ENCODE measurements at places on chromosomes 5 and 9.

GRCh38 chr9:114691046-114691955 lies 9.3 kb upstream of the TEX48 start:
- no peak for DNase-seq

GRCh38 chr5:145324767-145325479 lies 510.2 kb downstream of the PRELID2 start:
- no peak for DNase-seq

DNA sequence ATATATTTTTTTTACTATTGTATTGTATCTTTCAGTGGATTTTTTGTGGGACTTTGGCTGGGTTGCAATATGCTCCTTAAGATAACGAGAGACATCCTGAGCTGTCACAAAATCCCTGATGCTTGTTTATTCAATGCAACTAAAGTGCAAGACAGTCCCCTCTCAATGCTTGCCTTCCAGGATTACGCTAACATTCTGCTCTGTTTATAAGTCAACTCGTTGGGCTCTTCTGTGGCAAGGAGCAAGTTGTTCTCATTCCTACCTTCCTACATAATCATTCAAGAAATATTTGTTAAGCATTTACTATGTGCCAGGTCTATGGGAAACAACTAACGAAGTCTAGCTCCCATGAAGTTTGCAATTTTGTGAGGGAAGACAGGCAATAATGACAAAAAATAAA lies 40.4 kb downstream of the JAKMIP2 start:
- no peak for DNase-seq

DNA sequence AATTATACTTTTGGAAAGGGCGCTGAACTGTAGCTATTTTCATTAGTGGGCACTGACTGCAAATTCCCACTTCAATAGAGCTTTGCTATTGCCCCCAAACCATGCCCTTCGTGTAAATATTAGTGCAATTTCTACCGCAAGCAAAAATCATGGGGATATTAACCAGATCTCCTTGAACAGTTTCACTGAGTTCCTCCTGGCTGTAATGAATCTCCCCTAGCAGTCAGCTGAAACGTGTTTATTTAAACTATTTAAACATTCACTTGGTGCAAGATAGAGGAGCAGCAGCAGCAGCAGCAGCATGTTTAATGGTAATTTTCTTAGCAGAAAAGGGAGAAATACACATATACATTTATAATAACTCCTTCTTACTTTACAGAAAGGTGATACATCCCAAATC lies 54.4 kb downstream of the ARRDC3 start:
- DNase-seq = no peak

DNA sequence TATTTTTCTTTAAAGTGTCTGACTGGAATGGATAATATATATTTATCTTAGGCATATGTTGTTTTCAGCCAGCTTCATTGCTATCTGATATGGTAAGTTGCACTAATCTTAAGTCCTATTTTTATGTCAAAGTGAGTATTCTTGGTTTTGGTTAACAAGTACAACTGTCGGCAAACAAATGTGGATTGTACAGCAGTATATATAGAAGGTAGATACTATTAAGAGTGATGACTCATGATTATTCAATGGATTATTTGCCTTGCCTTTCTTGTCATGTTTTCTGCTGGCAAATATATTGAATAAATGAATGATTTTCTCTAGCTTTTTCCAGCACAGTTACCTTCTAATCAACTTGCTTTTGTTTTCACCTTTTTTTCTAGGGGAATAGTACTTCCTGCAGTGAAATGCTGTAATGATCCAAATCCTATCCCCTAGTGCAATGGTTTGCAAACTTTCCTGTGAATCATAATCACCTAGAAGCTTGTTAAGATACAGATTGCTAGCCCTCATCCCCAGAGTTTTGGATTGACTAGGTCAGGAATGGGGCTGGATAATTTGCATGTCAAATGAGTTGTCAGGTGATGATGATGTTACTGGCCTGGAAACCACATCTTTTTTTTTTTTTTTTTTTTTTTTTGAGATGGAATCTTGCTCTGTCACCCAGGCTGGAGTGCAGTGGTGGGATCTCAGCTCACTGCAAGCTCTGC lies 60.8 kb upstream of the ARRDC3 start:
- no peak for DNase-seq

- DNase-seq = no peak
Measured at GRCh38 chr9:95505072-95505716, 11.6 kb downstream of the PTCH1 start.

GRCh38 chr5:169921384-169921783 lies 58.9 kb downstream of the INSYN2B start:
- no peak for DNase-seq

DNA sequence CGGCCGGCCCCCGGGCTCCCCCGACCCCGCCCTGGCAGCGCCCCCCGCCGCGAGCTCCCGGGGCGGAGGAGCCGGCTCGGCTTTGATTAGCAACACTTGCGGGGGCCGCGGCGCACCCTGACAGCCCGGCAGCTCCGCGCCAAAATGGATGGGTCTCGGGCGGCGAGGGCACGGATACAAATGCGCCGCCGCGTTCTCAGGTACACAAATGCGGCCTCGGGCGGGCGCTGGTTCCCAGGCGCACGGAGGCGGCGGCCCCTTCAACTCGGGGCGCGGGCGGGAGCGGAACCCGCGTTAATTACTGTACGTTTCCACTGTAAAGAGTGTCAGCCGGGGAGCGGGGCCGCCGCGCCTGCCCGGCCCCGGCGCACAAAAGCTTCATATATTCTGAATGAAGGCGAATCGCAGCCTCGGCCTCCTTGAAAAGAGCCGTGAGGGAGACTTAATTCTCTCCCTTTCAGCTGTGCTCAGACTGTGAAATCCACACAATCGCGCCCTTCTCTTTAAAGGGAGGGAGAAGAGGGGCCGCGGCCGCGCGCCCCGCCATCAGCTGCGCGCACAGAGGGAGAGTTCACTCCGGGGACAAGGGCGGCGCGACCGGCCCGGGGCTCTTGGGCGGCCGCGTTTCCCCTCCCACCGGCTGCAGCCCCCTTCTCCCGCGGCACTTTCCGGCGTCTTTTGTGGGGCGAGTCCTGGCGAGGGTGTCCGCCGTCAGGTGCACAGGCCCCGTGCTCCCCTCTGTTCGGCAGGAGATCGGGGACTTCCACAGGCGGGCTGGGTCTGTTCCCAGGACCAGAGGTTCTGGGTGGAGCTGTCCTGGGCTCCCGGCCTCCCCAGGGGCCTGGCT lies 27.0 kb downstream of the MSX2 start:
- no peak for DNase-seq

DNA sequence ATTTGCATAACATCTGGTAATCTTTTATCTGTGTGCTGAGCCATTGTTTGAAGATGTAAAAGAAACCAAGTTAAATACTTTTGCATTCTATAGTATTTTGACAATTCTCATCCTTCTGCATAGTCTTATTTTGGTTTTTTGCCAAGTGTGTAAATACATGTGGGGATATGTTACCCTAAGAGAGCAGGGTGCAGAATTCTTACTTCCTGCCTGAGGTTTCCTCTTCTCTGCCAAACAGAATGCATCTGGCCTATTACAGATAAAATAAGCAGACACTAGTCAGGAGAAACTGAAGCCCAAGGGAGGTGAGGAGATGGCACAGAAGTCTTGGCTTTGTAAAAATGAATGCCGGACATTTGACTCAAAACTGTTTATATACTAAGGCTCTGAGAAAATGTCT lies 462.1 kb downstream of the TMEM38B start:
- no peak for DNase-seq

DNA sequence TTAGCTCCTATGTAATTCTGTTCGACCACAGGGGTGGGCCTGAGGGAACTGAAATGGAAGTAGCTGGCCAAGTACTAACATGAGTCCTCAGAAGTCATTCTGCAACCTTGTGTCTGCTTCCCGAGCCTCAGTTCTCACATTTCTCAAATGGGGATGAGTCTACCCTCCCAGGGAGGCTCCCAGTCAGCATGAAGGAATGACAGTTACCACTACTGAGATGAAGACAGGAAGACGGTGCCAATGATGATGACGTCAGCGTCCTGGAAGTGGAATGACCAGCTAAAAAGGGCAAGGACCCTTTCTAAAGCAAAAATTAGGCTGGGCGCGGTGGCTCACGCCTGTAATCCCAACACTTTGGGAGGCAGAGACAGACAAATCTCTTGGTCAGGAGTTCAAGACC lies 6.8 kb downstream of the PIP5KL1 start:
- no peak for DNase-seq

DNA sequence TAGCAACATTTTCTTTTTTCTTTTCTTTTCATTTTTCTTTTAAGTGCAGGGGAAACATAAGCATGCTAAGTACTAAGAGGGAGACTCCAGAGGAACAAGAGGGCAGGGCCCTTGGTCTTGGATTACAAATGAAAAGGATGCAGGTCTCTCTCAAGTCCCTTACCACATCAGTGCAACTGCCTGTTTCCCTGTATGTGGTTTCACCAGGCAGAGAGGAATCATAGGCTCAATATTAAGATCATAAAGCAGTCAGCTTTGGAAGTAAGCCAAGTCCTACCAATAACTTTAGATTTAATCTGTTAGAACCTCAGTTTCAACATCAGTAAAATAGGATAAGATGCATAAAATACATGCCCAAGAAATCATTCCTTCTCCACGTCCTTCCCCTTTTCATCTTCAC lies 422.7 kb upstream of the PAPPA start:
- DNase-seq = no peak

DNA sequence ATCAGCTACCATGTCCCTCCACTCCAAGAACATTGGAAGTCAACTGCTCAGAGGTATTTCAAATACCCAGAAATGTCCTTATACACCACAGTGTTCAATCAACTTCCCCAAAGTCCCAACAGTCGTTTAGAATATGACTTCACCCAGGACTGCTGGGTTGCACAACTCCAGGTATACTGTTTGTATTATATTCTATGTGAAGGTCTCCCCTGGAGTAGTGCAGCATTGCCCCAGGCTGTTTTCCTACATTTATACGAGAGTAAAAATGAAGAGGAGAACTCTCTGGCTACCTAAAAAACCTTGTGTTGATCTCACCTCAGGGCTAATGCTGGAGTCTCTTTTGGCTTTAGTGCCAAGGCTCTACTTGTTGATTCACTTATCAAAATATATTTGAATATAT lies 183.6 kb upstream of the MAP3K1 start:
- DNase-seq = no peak

DNA sequence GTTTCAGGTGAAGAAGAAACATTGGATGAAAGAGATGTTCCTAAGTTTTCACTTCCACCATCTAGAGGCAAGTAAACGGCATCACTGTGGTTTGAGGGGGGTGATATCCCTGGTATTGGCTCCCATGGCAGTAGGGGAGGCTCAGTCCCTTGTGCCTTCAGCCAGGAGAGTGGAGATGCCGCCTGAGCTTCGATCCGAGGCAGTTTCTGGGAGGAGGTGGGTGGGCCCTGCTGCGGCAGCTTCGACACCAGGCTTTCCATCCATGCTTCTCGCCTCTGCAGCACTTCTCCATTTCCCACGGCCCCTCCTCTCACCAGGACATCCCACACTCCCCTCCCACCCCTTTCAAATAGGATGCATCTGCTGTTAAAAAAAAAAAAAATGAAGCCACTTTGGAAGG lies 258.3 kb downstream of the GADD45G start:
- no peak for DNase-seq

GRCh38 chr5:86029308-86029707 lies 588.4 kb upstream of the COX7C start:
- no peak for DNase-seq

- DNase-seq = no peak
Measured at GRCh38 chr5:134459010-134459403, 47.3 kb upstream of the CDKN2AIPNL start.

DNA sequence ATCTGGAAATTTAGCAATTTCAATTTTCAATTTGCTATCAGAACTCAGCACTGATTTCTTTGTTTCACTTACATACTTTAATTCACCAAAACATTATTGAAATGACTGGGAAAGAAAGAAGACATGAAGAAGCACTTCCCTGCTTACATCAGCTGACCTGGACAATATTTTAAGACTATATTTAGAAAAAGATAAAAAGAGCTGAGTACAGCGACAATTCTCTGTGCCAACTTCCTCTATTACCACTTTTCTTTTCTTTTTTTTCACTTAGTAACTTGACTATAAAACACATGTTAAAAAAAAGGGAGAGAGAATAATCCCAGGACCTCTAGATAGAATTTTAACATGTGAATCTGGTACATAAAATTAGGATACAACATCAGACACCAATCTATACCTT lies 35.6 kb downstream of the MEF2C start:
- DNase-seq = no peak

DNA sequence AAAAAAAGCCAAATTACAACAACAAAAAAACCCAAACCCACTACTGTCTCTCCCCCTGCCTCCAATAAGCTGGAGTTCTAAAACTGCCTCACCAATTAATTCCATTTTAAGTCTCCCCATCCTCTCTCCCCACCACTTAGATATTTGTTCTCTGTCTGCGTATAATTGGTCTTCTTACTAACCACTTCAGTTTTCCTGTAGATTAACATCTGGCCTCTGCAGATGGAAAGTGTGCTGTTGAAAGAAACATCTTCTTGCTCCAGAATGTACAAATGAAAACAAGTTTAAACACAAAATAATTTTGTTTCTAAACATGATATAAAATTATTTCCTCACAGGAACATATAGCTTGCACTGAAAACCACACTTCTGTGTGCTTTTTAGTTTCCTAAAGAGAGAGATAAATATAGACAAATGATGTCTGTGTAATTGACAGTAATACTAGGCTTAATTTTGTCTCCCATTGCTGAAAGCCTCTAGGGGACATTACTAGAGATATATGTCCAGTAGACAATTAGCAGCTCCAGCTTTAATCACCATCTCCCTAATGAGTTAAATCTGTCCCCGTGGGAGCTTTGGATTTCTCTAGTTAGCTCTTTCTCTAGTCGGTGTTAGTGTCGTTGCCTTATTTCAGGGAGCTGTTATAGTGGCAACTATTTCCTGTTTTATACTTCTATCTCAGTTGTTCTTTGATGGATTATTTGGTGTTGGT lies 164.0 kb downstream of the ARHGAP26 start:
- no peak for DNase-seq

- DNase-seq = no peak
Measured at GRCh38 chr5:137194300-137194699, 304.8 kb downstream of the SPOCK1 start.

GRCh38 chr5:93320920-93321445 lies 260.0 kb downstream of the NR2F1-AS1 start:
- DNase-seq = no peak

DNA sequence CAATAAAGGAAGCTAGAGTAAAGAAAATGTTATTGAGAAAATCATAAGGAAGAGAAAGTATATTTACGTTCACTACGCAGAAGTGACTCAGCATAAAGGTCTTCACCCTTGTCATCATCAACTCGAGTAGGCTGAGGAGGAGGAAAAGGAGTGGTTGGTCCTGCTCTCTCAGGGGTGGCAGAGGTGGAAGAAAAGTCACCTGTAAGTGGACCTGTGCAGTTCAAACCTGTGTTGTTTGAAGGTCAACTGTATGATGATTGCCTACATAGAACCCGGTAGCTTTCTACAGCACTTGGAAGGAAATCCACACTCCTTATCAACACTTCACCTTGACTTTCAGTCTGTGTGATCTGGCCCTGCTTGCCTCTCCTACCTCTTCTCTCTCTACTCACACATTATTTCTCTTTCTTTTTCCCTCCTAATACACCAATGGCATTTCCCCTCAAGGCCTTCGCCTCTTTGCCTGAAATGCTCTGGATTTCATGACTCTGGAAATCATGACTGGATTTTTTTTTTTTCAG lies 109.3 kb upstream of the CPEB4 start:
- peak; percentile 31 for DNase-seq
